ENCODE measurements at places on chromosomes 2 and 18.

DNA sequence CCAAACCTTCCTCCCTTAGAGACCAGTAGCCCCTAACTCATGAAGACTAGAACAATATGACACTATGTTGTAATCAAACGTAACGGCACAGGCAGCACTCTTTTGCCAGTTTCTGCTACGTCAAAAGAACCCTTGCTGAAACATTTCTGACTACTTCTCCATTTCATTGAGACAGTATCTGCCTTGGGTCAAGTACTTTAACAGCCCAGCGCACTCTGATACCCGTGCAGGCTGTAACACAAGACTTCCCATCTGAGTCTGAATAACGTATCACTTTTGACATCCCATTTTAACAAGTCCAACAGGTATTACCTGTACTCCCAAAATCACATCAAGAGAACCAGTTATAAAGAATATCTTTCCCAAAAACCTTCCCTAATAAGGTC lies 38.4 kb downstream of the TBC1D8 start:
- no peak for DNase-seq

GRCh38 chr18:12597760-12598159 lies 60.1 kb downstream of the SPIRE1 start:
- no peak for DNase-seq

- DNase-seq, result no peak
Measured at GRCh38 chr2:174020926-174021662, 55.9 kb upstream of the SP3 start.

- DNase-seq, result no peak
Measured at GRCh38 chr2:69780921-69781320, 39.0 kb downstream of the ANXA4 start.

DNA sequence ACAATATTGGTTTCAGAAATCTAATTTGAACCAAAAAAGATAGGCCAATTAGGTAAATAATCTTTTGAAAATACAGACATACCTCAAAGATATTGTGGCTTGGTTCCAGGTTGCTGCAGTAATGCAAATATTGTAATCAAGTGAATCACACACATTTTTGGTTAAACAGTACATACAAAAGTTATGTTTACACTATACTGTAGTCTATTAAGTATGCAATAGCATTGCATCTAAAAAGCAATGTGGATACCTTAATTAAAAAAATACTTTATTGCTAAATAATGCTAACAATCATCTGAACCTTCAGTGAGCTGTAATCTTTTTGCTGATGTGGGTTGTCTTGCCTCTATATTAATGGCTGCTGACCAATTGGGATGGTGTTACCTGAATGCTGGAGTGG lies 67.3 kb downstream of the KYNU start:
- no peak for DNase-seq

DNA sequence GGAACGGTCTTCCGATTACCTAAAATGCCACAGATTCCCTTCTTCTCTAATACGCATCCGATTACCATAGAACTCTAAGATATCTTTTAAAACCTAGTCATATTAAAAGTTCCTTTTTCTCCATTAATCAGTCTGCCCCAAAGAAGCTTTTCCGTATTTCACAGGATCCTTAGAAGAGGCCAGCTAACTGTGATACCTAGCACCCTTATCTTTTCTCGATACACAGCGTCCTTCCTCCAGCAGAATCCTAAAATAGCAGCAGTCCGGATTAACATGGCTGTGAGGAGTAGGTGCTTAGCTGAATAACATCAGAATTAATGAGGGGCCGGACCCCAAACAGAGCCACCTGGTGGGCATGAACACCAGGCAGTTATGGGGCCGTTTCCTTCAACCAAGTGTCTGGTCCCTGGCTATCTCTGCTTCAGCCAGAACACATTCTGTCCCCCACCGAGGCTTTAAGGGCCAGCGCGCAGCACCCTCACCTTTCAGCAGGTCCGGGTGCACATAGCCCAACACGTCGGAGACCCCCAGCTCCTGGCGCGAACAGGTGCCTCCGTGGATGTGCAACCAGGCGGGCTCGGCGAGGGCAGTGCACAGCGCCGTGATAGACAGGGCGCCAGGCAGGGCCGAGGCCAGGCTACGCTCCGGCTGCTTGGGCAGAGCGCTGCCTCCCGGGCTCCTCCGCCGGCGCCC lies 995 bp downstream of the TMEM127 start:
- no peak for DNase-seq

GRCh38 chr2:205858881-205859441 lies 176.7 kb downstream of the NRP2 start:
- DNase-seq, result no peak

- no peak for DNase-seq
Measured at GRCh38 chr2:6941299-6942046, 24.3 kb downstream of the RNF144A start.

GRCh38 chr18:57207124-57207916 lies 60.4 kb downstream of the BOD1L2 start:
- no peak for DNase-seq

GRCh38 chr2:47239119-47239969 lies 84.2 kb upstream of the STPG4 start:
- no peak for DNase-seq

DNA sequence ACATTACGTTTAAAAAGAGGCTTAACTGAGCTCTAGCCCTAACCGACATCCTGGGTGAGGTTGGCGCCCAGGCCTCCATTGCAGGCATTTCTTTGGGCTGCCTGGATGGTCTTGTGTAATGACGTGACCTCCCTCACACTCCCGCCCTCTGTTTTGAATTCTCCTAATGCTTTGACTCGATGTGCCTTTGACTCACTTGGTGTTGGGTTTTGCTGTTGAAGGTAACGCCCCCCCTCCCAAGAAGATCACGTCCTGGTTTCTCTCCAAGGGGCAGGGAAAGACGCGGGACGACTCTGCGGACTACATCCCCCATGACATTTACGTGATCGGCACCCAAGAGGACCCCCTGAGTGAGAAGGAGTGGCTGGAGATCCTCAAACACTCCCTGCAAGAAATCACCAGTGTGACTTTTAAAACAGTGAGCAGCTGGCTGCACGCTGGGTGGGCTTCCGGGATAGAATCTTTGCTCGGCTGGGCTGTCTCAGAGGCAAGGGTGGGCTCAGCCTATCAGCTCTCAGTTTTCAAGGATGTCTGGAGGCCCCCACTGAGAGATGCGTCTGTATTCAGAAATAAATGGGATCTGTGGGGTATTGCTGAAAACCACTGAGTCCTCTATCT lies 87.9 kb upstream of the ATG16L1 start:
- no peak for DNase-seq

DNA sequence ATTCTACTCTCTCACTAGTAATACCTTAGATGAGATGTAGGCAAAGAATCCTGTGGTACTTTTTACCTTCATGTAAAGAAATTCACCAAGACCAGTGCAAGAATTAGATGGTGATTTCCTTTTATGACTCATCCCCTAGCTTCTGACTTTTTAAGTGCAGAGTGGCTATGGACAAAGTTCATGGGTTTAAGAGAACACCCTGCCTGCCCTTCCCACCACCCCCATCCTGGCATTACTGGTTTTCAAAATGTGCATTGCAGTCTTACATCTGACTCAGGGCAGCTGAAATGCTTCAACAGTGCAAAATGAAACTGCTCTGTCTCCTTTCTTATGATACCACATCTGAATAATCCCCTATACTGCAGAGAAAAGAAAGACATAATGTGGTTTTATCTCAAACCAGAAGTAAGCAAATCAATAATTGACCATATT lies 22.6 kb downstream of the MAIP1 start:
- DNase-seq, result no peak

Data from stimulated activated CD4-positive, alpha-beta T cell treated with anti-CD3 and anti-CD28 coated beads, Interleukin-1b, Interleukin-23, amount 100 ng/mL, for 1 hour (primary cell).